HS-27A (cell line): ENCODE measurements at places on chromosomes 2 and 18.

GRCh38 chr18:63951302-63951705 is 2.2 kb downstream of the HMSD start:
- no peak for DNase-seq

- no peak for DNase-seq
Measured at GRCh38 chr2:110770959-110771431, 38.6 kb downstream of the ACOXL start.

DNA sequence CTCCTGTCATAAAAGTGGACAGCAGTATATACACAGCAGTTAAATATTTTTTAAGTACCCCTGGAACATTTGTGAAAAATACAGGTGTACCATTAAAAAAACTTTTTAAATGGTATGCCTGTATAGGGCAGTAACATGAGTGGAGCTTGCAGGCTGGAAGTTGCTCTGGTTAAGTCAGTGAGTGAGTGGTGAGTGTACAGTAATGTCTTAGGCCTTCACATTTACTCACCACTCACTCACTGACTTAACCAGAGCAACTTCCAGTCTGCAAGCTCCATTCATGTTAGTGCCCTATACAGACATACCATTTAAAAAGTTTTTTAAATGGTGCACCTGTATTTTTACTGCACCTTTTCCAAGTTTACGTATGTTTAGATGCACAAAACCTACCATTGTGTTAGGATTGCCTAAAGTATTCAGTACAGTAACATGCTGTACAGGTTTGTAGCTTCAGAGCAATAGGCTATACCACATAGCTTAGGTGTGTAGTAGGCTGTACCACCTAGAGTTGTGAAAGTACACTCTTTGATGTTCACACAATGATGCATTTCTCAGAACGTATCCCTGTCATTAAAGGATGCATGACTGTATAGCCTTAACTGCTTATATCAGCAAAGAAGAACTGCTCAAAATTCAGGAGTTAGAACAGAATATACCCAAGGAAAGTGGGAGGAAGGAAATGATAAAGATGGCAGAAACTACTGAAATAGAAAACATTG is 112.6 kb downstream of the EHBP1 start:
- no peak for DNase-seq

DNA sequence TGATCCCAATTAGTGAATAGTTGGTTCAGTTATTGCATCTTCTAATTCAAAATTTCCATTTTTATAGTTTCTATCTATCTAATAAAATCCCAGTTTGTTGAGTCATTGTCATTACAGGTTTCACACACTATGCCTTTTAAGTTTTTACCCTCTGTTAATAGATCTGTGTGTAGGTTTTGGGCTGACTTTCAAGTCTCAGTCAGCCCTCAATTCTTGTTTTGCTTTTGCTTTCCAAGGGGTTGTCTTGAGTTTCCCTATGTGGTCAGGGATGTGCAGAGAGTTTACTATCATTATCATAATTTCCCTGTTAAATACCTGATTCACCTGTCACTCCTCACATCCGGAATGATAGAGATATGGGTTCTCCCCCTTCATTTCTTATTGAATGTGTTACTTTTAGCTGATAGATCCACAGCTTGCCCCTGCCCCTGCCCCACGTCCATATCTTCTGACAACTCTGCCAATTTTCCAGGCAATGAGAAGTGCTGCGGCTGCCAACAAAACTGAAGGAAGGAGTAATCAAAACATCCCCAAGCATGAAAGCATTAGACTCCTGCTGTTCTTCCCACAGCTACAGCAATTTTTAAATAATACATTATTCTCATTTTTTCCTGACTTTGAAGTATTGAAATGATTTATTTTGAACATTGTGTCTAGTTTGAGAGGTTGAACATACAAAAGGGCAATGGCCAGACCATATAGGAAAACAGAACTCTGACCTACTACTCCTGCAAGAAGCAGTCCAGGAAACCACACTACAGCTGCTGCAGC is 1064.8 kb downstream of the SUCLG1 start:
- DNase-seq = no peak

DNA sequence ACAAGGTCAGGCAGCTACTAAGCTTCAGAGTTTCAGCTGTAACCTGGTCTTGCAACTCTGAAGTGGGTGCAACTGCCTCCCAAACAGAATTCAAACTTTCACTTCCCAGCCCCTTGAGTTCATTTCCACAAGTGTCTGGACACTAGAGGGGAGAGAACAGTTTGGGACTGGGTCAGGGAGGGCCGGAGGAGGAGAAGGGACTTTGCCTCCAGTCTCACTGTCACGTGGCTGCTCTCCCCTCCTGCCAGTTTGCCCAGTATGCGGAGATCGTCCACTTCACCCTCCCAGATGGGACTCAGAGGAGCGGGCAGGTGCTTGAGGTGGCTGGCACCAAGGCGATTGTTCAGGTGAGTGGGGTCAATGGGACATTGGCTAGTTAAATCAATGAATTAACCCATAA is 20.6 kb upstream of the ANKRD53 start:
- DNase-seq = no peak

GRCh38 chr2:99786636-99787390 is 297.0 kb upstream of the REV1 start:
- DNase-seq = no peak

DNA sequence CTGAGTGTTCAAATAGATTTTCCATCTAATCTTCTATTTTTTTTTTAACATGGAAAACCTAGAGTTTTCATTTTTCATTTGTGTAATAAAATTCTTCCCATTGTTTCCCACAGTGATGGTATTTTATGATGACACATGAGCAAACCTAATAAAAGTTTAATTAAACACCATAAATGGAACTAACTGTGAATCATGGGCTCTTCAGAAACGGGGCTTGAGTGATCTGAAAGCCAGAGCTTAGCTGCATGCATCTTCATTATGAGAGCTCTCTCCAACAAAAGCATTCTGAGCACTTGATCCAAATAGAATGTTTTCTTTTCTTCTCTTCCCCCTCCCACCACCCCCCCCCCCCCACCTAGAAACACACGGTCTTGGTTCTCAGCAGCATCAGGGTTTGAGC is 82.1 kb upstream of the REV1 start:
- no peak for DNase-seq

GRCh38 chr2:129457277-129457818 is 522.1 kb upstream of the RAB6C start:
- DNase-seq = no peak

- DNase-seq = no peak
Measured at GRCh38 chr2:71688530-71688929, 235.2 kb downstream of the DYSF start.

DNA sequence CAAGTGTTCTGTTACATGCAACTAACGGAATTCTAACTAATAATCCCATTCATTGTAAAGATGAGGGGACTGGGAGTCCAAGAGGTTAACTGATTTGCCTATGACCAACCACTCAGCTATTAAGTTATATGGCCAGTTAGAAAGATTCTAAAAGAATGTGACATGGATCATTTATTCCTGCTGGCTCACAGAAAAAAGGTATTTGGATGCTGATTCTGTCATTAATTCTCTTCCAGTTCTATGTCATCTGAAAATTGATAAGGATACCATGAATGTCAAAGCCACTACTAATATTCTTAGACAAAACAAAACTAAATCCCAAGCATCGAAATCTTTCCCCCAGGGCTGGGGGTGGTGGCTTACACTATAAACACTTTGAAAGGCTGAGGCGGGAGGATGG is 41.2 kb upstream of the GORASP2 start:
- DNase-seq = peak; percentile 41

GRCh38 chr2:70935468-70936164 is at the start of gene ATP6V1B1:
ATP6V1B1 (plus strand) TSS chr2:70935900; CDS start chr2:70935955, 55 bp downstream.
- DNase-seq = no peak

GRCh38 chr2:73931531-73932500 is 5.1 kb downstream of the DGUOK start:
- no peak for DNase-seq

DNA sequence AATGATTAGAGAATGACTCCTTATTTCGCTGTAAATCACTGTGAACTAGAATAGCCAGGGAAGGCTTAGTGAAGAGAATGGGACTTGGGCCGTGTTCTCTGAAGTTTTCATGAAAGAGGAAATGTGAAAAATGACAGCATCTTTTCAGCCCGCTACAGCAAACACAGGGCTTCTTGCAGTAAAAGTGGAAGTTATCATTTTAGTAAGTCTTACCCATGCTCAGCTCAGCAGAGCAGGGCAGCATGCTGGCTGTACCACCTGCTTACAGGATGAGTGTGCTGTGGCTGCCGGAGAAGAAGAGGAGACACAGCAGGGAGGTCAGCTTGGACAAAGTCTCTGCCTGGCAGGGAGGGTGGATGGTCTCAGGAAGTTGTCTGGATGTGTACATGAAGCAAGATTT is 300.7 kb upstream of the DLGAP1 start:
- no peak for DNase-seq

DNA sequence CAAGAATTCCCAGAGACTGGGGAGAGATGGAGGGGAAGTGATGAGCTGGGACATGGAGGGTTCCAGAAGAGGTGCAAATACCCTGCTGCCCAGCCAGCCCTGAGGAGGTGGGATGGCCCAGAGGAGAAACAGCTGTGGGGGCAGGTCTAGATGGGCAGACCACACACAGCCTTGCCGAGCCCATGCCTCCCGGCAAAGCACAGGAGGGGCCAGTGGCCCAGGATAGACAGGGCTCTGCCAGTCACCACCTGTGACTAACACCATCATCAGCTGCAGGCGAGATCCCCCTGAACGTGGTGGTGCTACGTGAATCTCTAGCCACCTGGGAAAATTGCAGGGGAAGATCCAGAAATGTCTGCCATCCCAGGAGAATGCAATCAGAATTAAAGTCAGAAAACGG is 39.4 kb downstream of the SCTR start:
- no peak for DNase-seq

DNA sequence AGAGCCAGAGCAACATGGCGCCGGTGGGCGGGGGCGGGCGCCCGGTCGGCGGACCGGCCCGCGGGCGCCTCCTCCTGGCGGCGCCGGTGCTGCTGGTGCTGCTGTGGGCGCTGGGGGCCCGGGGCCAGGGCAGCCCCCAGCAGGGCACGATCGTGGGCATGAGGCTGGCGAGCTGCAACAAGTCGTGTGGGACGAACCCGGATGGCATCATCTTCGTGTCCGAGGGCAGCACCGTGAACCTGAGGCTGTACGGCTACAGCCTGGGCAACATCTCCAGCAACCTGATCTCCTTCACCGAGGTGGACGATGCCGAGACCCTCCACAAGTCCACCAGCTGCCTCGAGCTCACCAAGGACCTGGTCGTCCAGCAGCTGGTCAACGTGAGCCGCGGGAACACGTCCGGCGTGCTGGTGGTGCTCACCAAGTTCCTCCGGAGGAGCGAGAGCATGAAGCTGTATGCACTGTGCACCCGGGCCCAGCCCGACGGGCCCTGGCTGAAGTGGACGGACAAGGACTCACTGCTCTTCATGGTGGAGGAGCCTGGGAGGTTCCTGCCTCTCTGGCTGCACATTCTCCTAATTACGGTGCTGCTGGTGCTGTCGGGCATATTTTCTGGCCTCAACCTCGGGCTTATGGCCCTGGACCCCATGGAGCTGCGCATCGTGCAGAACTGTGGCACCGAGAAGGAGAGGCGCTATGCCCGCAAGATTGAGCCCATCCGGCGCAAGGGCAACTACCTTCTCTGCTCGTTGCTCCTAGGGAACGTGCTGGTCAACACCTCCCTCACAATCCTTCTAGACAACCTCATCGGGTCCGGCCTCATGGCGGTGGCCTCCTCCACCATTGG is 507 bp downstream of the CNNM4 start:
- DNase-seq = no peak

DNA sequence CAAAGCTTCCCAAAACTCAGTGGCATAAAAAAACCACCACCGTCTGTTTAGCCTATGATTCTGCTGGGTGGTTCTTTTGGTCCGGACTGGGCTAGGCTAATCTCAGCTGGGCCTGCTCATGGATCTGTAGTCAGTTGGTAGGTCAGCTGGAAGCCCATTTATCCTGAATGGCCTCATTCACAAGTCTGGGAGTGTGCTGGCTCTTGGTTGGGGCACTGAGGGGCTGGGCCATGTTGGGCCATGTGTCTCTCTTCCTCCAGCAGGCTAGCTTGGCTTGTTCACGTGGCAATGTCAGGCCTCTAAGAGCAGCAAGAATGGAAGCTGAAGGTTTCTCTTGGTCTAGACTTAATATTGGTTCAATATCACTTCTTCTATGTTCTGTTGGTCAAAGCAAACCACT is 95.7 kb upstream of the HS6ST1 start:
- DNase-seq = no peak

DNA sequence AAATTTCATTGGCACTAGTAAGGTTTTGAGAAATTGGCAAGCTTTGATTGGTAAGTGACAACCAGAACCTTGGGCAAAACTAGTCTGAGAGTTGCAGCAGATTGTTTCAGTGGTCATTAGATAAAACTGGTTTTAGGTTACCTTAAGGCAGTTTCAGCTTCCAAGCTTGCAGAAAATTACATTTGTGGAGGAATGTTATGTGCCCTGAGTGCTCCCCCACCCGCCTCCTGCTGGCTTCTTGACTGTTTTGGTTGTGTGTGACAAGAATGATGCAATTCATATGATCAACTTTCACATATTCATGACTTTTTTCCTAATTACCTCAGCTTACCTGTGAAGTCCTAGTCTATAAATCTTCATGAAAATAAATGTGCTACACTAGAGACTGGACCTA is 599.5 kb upstream of the ZNF804A start:
- no peak for DNase-seq

DNA sequence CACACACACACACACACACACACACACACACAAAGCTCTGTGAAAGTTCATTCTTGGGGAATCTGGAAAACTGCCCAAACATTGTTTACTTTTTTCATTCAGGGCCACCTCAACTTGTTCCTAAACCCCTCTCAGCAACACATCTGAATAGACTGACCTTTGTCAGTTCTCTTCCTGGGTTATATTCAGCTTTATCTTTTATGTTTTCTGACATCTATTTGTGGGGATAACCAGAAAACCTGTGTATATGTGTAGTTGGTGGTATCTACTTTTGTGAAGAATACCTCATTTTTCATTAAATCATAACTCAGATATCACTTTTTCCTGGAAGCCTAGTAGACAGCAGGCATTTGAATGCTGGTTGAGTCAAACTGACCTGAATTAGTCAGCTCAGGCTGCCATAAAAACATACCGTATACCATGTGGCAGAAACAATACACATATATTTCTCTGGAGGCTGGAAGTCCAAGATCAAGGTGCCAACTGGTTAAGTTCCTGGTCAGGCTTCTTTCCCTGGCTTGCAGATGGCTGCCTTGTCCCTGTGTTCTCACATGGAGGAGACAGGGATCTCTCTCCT is 11.0 kb upstream of the RNF144A start:
- DNase-seq = no peak
